ENCODE measurements at places on chromosomes 12 and 14. TPM values are rescaled to one million over a fixed set of nuclear protein-coding genes. Genes with fewer than 3 reads are reported as not detected.

DNA sequence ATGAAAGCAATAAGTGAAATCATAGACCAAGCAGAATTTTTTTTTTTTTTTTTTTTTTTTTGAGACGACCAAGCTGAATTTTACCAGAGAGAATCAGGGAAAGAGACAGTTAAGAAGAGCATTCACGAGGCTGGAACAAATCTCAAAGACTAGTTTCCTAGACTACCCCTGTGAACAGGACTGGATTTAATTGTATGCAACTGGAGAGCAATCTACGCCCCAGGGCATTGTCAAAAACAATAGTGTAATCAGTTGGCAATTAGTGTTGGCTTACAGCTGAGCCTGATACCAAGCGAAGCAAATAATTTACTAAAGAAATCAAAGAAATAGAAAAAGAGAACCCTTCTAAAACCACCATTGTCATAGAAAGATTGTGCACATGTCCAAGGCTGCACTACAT, 232.9 kb upstream of the CPNE8 start:
- no peaks in the 10 kb centered on the region for H3K4me1 ChIP-seq
- H3K4me3 ChIP-seq = no peak overlapping the region
- H3K27me3 ChIP-seq = no peaks in the 10 kb centered on the region
- H3K27ac ChIP-seq = no peak overlapping the region
- DNase-seq = no peak
- H3K36me3 ChIP-seq = no peaks in the 10 kb centered on the region

DNA sequence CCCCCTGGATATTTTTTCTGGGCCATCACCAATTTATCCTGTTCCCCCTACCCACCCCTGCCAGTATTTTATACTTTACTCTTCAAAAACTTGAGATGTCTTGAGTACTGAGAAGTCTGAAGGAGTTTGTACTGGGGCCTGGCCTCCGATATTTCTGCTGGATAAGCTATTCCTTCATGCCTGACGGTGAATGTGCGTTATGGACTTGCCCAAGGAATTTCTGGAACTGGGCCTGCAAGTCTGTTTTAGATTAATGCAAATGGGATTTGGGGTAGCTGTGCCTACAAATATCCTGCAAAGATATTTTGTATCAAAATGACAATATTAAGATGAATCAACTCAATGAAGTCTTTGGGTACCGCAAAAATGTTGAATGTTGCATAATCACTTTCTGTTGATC, at the start of gene PTCSC3:
Gene PTCSC3 (minus strand): TSS at position 199 of the 400 bp plus-strand sequence.
- no peak for DNase-seq
- no peaks in the 10 kb centered on the region for H3K4me1 ChIP-seq
- no peaks in the 10 kb centered on the region for H3K27me3 ChIP-seq
- H3K4me3 ChIP-seq = no peak within 1 kb of the TSS
- no peaks in the 10 kb centered on the region for H3K36me3 ChIP-seq

GRCh38 chr14:68016255-68016914, 196.8 kb downstream of the RAD51B start:
- no peak for DNase-seq
- H3K4me3 ChIP-seq = no peak overlapping the region
- no peaks in the 10 kb centered on the region for H3K36me3 ChIP-seq
- no peak overlapping the region for H3K27ac ChIP-seq
- H3K4me1 ChIP-seq = peaks cover 3% of the 10 kb centered on the region

DNA sequence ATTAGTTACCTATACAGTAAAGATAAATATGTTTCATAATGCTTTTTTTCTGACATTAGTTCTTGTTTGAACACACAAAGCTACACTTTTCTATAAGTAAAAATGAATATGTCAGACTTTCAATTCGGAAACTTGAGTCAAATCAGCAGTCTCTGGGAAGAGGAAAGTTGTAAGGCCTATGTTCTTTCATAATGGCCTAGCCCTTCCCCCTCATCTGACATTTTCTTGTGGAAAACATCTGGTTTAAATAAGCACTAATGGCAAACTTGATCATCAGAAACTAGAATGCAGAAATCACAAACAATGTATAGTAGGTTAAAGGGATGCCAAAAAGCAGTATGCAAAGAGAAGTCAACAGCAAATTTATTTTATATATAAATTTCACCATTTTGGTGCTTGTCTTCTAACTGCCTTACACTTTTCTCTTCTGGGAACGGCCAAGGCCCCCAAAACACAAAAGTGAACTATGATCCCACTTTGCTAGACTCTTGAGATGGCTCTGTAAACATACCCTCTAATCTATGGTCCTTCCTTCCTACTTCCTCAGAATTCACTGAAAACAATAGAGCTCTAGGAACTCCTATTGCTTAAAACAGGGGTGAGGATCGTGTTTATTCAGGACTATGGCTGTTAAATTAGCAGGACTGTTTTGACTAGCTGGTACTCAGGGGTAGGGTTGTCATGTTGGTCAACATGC, 444.1 kb downstream of the RAD51B start:
- H3K27ac ChIP-seq = no peak overlapping the region
- H3K36me3 ChIP-seq = no peaks in the 10 kb centered on the region
- no peaks in the 10 kb centered on the region for H3K4me1 ChIP-seq
- DNase-seq = no peak

Gene LTB4R
- 7.3 TPM for total RNA-seq

GRCh38 chr12:113298861-113299545, 35.9 kb downstream of the SLC8B1 start:
- H3K4me1 ChIP-seq = peaks cover 21% of the 10 kb centered on the region
- peak overlapping the region; percentile 97 for H3K27ac ChIP-seq
- H3K27me3 ChIP-seq = no peaks in the 10 kb centered on the region
- DNase-seq = no peak
- peaks cover 1% of the 10 kb centered on the region for H3K36me3 ChIP-seq

- H3K36me3 ChIP-seq = no peaks in the 10 kb centered on the region
- peak overlapping the region; percentile 85 for H3K27ac ChIP-seq
- no peaks in the 10 kb centered on the region for H3K4me1 ChIP-seq
- DNase-seq = no peak
These were observed 981 bp downstream of the VTI1B start for GRCh38 chr14:67673451-67673850.

- no peak overlapping the region for H3K4me3 ChIP-seq
- H3K36me3 ChIP-seq = no peaks in the 10 kb centered on the region
- peak; percentile 45 for DNase-seq
- no peak overlapping the region for H3K27ac ChIP-seq
- peaks cover 16% of the 10 kb centered on the region for H3K4me1 ChIP-seq
- no peaks in the 10 kb centered on the region for H3K27me3 ChIP-seq
These were observed 372.2 kb downstream of the RAD51B start for GRCh38 chr14:68191567-68192321.

DNA sequence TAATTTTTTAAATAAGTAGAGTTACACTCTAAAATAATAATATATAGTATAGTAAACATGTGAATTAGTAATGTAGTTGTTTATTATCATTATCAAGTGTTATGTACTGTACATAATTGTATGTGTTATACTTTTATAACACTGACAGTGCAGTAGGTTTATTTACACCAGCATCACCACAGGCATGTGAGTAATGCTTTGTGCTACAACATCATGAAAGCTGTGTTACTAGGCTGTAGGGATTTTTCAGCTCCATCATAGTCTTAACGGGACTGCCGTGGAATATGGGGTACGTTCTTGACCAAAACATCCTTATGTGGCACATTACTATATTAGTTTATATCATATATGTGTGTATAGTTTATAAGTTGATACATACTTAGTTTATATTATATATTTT, 8.6 kb downstream of the FNTB start:
- no peaks in the 10 kb centered on the region for H3K27me3 ChIP-seq
- H3K4me3 ChIP-seq = no peak overlapping the region

GRCh38 chr12:90233168-90234100, 524.8 kb upstream of the ATP2B1 start:
- no peaks in the 10 kb centered on the region for H3K27me3 ChIP-seq
- H3K4me3 ChIP-seq = no peak overlapping the region

DNA sequence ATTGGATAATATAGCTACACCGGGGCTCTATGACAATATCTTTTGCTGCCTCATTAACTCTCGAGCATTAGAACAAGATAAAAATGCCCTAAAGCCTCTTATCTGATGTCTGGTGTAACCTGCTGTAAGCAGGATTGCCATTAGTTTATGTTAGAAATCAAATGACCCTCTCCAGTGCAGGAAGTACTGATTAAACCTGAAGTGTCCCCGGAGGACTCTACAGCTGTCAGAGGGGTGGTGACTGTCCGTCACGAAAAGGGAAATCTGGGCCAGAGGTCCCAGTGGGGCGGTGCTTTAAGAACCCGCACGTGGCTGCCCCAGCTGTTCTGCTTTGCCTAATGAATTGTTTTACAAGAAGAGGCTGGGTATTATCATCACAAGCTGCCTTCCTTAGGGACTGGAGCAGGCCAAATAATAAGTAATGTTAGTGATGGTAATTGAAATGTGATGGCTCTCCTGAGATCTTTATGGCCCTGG, 55.7 kb downstream of the LIN52 start:
- H3K27me3 ChIP-seq = no peaks in the 10 kb centered on the region
- DNase-seq = no peak
- peaks cover 9% of the 10 kb centered on the region for H3K4me1 ChIP-seq
- no peak overlapping the region for H3K27ac ChIP-seq
- no peaks in the 10 kb centered on the region for H3K36me3 ChIP-seq
- no peak overlapping the region for H3K4me3 ChIP-seq

DNA sequence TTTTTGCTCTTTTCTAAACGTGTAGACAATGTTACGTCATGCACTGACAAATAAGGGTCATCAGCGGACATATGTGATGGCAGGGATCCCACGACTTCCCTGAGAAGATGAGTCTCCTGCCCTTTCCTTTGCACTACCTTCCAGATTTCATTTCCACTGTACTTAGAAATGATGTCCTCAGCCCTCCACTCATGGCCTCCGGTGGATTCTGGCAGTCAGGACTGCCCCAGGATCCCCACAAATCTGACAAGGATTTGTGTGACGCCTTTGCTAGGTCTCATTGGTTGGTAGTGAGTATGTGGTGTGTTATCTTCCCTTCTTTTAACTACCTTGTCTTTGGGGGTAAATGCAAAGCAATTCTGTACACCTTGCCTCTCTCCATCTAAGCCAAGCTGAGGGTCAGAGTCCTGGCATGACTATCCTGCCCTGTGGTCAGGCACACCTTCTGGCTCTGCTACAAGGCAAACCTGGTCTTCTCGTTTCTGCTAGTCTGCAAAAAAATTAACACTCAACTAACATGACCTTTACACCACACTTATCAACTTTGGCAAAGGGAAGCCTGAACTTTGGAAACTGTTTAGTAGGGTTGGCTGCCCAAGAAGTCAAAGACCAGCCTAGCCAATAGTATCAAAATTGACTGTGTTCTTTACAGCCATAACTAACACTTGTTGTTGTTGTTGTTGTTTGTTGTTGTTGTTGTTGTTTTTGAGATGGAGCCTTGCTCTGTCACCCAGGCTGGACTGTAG, 17.3 kb upstream of the DHRS4 start:
- no peaks in the 10 kb centered on the region for H3K36me3 ChIP-seq
- H3K27me3 ChIP-seq = no peaks in the 10 kb centered on the region
- H3K4me1 ChIP-seq = peaks cover 5% of the 10 kb centered on the region
- H3K4me3 ChIP-seq = no peak overlapping the region

- no peaks in the 10 kb centered on the region for H3K27me3 ChIP-seq
- DNase-seq = no peak
- H3K4me3 ChIP-seq = no peak overlapping the region
- no peak overlapping the region for H3K27ac ChIP-seq
These were observed 117.4 kb upstream of the SOX5 start for GRCh38 chr12:24066865-24067264.

Gene RNASE1
- 1.5 TPM for total RNA-seq

- no peak for DNase-seq
- no peak overlapping the region for H3K27ac ChIP-seq
- H3K4me3 ChIP-seq = no peak overlapping the region
- H3K36me3 ChIP-seq = peaks cover 1% of the 10 kb centered on the region
- H3K27me3 ChIP-seq = no peaks in the 10 kb centered on the region
These were observed 151.5 kb downstream of the PLXNC1 start for GRCh38 chr12:94299846-94300245.

GRCh38 chr12:71958056-71958455, 19.4 kb downstream of the TPH2 start:
- no peak overlapping the region for H3K4me3 ChIP-seq
- peak; percentile 24 for DNase-seq
- H3K4me1 ChIP-seq = peaks cover 24% of the 10 kb centered on the region
- H3K27ac ChIP-seq = peak overlapping the region; percentile 59

GRCh38 chr12:111437816-111438454, 32.2 kb downstream of the SH2B3 start:
- H3K4me1 ChIP-seq = no peaks in the 10 kb centered on the region
- DNase-seq = no peak
- no peak overlapping the region for H3K27ac ChIP-seq
- H3K4me3 ChIP-seq = no peak overlapping the region
- no peaks in the 10 kb centered on the region for H3K36me3 ChIP-seq

Gene AMN
- total RNA-seq = 70.7 TPM

DNA sequence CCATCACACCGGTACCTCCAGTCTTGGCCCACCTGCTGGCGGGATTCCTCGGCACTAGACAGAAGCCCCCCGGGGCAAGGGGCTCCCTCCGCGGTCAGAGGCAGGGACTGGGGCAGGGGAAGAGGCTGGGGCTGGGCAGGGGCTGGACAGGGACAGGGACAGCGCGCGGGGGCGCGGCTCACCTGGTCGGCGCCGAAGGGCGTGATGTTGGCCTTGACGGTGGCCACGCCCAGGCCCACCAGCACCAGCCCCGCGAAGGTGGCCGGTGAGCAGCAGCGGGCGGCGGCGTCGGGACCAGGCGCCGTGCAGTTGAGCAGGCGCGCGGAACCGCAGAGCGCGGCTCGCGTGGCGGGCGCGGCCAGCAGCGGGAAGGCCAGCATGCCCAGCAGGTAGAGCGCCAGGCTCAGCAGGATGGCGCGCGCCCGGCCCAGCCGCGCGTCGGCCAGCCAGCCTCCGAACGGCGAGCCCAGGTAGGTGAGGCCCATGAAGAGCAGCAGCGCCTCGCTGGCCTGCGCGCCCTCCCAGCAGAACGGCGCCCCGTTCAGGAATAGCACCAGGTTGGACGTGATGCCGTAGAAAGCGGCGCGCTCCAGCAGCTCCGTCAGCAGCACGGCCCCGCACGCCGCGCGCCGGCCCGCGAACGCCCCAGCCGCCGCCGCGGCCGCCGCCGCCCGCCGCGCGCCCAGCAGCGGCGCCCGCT, 392 bp downstream of the SLC15A4 start:
- DNase-seq = peak; percentile 62
- H3K27me3 ChIP-seq = no peaks in the 10 kb centered on the region
- H3K4me1 ChIP-seq = peaks cover 6% of the 10 kb centered on the region
- H3K4me3 ChIP-seq = peak overlapping the region; percentile 98
- H3K36me3 ChIP-seq = no peaks in the 10 kb centered on the region
- H3K27ac ChIP-seq = peak overlapping the region; percentile 46

Data from Caco-2 (cell line).